Stimulated activated CD8-positive, alpha-beta memory T cell treated with anti-CD3 and anti-CD28 coated beads, Interleukin-4, amount 100 ng/mL, for 1 hour (primary cell): ENCODE measurements at places on chromosomes 12 and 14.

- no peak for DNase-seq
Observed at GRCh38 chr14:92525322-92526095, 11.9 kb downstream of the RIN3 start.

DNA sequence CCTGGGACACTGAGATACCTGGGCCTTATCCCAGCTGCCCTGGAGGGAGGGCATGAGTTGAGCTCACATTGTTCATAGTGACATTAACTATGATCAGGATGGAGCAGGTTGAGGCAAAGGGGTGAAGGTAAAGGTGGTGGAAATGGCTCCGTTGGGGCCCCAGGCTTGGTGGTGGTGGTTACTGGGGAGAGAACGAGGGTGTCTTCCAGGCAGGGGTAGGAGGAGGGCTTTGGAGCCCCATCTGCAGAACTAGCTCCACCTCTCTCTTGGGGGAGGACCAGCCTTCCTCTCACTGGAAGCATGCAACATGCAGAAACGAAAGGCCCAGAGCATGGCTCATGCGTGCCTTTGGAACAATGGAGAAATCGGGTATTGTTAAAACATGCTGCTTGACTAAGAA, 217.0 kb downstream of the SLC41A2 start:
- DNase-seq: no peak

- no peak for DNase-seq
Observed at GRCh38 chr12:132009336-132009859, 59.7 kb downstream of the EP400 start.

DNA sequence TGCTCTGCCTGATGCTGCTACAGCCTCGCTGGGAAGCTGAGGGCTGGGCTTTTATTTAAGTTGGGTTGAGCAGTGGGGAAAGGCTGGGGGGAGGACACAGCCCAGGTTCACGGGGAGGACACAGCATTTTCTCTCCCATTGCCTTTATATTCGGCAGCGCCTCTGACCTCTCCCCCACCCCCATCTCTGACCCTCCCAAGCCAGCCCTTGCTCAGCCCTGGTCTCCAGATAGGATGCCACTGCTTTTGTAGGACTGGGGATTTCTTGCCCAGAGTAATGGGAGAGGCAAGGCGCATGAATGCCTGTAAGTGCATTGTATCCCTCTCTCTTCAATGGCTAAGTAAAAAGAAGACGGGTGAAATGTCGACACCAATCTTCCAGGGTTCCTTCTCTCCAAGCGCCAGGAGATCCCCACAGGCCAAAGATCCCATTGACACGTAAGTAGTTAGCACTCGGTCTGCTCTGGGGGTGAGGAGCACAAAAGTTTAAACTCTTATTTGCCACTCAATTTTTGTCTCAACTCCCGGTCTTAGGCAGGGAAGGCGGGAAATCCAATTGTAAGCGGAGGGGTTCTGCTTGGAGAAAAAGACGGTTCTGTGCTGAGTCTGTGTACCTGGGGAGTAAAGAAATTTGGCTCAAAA, 4.6 kb downstream of the HOXC4 start:
- no peak for DNase-seq

GRCh38 chr12:78359520-78359919, 505.1 kb upstream of the SYT1 start:
- no peak for DNase-seq

- no peak for DNase-seq
Observed at GRCh38 chr12:94098466-94098865, 49.9 kb upstream of the PLXNC1 start.

- DNase-seq: no peak
Observed at GRCh38 chr12:80924437-80924836, 13.3 kb downstream of the LIN7A start.

DNA sequence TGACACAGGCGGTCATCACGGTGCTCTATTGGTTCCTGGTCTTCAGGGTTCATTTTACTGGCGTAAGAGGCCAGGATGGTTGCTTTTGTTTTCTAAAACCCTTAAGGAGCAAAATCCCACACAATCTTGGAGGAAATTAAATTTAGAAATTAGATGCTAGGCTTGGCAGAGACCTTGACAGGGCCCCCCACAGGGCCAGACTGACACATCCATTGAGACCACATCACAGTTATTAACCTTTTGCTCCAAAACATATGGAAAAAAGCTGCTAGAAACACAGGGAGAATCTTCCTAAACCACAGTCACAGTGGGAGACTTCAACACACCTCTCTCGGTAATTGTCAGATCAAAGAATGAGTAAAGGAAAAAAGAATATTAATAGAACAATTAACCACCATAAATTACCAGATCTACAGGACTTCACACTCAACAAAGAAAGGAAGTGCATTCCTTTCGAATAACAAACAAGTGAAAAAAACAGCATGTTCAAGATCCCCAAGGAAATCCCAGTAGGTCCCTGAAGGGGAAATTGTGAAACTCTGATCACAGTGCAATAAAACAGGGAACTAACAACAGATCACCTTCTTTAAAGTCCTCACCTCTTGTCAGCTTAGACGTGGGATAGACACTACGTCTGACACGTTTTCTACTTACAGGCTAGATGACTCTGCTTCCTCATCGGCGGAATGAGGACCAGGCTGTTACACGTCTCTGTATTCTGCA, 40.2 kb upstream of the TMEM179 start:
- no peak for DNase-seq

- DNase-seq: no peak
Observed at GRCh38 chr12:28622406-28622805, 432.1 kb downstream of the CCDC91 start.

DNA sequence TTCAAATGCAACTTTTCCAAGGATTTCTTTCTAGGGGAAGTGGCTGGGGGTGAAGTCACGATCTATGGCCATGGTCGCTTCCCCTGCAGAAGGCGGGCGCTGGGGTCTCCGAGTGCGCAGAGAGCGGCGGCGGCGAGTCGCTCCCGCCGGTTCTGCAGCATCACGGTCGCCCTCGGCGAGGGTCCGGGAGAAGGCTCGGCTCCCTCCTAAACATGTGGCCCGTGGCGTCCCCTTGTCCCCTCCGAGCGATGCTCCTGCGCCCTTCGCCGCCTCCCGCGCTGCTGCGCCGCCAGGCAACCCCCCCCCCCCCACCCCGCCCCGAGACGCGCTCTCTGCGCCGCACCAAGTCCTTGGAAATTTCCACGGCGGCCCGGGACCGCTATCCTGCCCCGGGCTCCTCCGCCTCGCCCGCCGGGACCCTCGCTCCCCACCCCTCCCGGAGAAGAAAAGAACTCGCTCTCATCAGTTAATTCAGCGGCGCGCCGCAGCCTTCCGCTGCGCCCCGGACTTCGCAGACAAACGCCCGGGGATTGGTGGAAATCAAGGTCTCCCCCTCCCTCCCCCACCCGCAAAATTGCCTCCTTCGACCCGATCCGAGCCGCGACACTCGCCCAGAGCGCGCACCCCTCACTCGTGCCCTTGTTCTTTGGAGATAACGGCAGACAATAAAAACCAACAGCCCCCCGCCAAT, at the start of gene ST8SIA1:
ST8SIA1 (minus strand) TSS at position 298 of the 691 bp plus-strand sequence. CDS start 475 bp downstream, outside the sequence.
- DNase-seq: no peak

GRCh38 chr14:44347316-44347715, 159.8 kb downstream of the FSCB start:
- DNase-seq: no peak

DNA sequence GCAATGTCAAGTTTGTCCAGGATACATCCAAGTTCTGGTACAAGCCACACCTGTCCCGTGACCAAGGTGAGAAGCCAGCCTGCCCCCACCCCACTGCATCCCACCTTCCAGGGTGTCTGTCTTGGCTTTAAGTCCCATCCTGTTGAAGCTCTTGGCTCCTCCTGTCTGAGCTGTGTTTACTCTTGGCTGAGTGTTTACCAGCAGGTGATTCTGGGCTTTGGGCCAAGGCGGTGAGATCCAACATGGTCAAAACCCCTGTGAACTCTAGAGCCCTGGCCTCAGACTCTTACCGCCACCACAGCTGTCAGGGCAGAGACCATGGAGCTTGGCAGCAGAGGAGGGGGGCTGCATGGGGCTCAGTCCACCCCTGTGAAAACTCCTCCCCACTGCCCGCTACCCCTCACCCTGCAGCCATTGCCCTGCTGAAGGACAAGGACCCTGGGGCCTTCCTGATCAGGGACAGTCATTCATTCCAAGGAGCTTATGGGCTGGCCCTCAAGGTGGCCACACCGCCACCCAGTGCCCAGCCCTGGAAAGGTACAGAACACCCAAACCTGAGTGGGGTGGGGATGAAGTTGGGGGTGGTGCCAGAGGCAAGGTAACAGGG, 11.6 kb downstream of the TNS2 start:
- DNase-seq: no peak

GRCh38 chr14:62251237-62251636, 489.0 kb downstream of the SNAPC1 start:
- no peak for DNase-seq

DNA sequence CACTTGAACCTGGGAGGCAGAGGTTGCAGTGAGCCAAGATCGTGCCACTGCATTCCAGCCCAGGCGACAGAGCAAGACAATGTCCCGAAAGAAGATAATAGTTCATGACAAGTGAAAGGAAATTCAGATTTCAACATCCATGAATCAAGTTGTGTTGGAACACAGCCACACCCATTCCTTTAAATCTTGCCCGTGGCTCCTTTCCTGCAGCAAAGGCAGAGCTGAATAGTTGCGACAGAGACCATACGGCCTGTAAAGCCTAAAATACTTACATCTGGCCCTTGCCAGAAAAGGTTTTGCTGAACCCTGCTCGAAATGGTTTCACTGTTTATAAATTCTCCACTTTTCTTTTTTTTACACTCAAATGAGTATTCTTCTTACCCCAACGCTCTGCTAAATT, 17.7 kb upstream of the ITPK1 start:
- no peak for DNase-seq

DNA sequence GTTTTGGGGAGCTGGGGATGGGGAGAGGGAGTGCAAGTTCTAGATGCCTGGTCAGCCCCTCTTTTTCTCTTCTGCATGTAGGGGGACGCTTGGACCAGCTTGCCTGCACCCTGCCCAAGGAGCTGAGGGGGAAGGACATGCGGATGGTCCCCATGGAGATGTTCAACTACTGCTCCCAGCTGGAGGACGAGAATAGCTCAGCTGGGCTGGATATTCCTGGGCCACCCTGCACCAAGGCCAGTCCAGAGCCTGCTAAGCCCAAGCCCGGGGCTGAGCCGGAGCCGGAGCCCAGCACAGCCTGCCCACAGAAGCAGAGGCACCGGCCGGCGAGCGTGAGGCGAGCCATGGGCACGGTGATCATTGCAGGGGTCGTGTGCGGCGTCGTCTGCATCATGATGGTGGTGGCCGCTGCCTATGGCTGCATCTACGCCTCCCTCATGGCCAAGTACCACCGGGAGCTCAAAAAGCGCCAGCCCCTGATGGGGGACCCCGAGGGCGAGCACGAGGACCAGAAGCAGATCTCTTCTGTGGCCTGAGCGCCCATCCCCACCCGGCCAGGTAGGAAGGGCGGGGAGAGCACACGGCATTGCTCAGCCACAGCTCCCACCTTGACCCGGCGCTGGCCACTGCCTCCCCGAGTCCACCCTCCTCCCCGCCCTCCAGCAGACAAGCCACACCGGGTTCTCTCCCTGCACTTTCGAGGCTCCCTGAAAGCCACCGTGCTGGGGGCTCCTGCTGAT, 14.0 kb downstream of the LRTM2 start:
- DNase-seq: no peak

GRCh38 chr12:50750366-50750765, 13.5 kb upstream of the ATF1 start:
- DNase-seq: no peak

GRCh38 chr12:58148405-58148804, 207.0 kb downstream of the ATP23 start:
- DNase-seq: no peak

- no peak for DNase-seq
Observed at GRCh38 chr12:14949631-14950030, 11.3 kb upstream of the ERP27 start.

DNA sequence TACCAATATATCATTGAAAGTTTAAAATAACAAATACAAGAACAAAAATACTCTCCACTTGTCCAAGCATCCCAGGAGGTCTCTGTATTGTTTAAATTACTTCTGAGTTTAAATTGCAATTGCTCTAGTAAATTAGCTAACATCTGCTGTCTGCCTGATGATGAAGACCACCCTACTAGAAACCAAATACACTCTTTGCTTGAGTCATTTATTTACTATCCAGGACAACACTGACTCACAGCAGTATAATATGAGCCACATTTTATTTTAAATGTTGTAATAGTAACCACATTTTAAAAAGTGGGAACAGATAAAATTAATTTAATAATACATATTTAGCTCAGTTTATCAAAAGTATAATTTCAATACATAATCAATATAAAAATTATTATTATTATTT, 62.9 kb upstream of the EEA1 start:
- DNase-seq: no peak

DNA sequence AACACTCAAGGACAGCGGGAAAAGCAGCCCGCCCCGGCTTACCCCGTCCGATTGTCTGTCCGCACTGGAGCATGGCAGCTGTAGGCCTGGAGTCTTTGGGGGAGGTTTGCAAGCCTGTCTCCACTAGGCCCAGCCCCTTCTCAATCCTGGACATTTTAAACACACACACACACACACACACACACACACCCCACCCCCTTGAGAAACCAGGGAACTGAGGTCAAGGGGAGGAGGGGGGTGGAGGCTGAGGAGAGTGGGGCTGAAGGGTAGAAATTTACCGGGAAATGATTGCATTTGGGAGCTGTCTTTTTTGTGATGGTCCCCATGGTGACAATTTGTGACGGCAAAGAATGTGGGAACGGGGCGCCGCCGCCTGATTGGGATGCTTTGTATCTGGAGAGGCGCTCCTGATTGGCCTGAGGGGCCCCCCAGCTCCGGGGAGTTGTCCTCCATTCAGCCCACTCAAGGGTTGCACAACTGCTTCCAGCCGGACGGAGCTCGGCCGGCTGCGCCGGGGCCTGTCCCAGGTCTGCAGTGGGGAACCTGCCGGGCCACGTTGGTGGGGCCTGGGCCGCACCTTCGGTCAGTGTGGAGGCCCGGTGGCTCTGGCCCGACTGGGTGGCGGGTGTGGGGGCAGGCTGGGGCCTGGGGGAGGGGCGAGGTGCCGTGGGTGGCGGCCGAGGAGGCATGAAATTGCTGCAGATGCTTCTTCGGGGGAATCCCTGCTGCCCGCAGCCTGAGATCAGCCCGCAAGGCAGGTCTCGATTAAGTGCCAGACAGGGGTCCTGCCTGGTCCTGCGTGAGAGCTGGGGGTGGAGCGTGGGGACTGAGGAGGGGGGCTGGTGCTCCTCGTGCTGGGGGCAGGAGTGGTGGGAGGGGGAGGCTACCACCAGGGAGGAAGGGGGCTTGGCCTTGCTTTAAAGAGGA, at the start of gene FAM181A:
FAM181A (plus strand) TSS at position 472 of the 927 bp plus-strand sequence. CDS start 942 bp downstream, outside the sequence.
- DNase-seq: no peak

- DNase-seq: no peak
Observed at GRCh38 chr12:54140588-54141388, 48.0 kb downstream of the SMUG1 start.
